ENCODE measurements at places on chromosomes 7 and 10.

DNA sequence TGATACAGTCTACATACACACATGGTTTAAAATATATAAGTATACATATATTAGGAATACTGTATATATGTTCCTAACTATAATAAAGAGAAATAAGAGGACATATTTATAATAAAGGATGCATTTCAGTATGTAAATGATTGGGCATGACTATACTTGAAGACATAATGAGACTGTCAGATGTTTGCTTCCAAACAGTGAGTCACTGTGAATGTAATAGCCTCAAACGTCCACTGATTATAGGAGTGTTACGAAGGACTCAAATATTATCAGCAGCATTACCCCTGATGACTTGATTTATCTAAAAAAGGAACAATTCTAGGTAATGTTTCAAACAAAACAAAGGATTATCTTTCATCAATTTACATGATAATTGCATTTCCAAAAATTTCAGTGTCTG, 39.9 kb upstream of the NRBF2 start:
- DNase-seq = no peak

- no peak for DNase-seq
Observed at GRCh38 chr10:20993389-20993788, 96.3 kb upstream of the NEBL start.

DNA sequence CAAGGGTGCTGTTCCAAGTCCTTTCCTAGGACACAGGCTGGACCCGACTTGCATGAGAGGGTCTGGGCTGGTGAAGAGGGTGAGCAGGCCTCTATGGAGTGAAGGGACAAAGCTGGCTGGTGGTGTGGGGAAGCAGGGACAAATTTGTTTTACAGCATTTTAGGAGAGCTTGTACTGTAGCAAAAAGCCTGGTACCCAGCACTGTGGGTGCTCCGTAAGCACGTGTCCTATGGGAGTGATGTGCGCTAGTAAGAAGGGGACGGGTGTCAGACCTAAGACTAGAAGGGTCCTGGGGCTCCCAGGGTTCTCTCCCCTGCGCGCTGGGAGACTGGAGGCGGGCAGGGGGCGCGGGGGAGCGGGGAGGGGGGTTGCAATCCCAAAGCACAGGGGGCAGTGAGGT, 391 bp downstream of the NOBOX start:
- no peak for DNase-seq

DNA sequence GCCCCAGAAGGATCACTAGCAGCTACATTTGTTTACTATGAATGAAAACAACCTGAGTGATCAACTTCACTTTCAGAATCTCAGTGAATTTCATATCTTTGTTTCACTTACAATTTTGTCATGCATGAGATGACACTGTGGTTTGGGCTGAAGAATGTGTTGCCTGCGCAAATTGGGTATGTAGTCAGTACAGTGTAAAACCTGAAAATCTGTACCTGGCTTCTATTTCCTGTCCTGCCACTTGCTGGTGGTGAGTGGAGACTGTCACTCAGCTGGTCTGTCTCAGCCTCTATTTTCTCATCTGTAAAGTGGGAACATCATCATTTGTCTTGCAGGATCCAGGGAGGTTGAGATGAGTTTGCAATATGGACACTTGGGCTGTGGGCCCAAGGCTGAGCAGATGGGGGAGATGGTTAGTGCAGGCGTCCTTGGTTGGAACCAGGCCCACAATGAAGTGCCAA, 118.0 kb downstream of the WDFY4 start:
- DNase-seq = no peak

- DNase-seq = no peak
Observed at GRCh38 chr7:11668727-11669126, 163.3 kb downstream of the THSD7A start.

DNA sequence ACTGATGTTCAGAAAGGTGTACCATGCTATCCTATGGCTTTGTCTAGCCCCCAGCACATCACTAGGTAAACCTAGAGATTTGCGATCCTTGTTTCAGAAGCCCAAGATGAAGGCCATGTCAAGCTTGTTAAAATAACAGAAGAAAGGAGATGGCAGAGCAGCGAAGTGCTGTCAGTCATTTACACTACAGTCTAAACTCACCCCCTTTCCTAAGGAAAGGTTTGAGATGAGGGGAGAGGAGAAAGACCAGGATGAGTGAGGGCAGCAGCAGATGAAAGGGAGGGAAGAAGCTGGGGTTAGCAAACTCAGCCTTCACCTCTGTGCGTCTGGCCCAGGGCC, 74.8 kb downstream of the PROSER2 start:
- no peak for DNase-seq

GRCh38 chr10:2094171-2094570, 356.8 kb upstream of the ADARB2 start:
- DNase-seq = no peak

DNA sequence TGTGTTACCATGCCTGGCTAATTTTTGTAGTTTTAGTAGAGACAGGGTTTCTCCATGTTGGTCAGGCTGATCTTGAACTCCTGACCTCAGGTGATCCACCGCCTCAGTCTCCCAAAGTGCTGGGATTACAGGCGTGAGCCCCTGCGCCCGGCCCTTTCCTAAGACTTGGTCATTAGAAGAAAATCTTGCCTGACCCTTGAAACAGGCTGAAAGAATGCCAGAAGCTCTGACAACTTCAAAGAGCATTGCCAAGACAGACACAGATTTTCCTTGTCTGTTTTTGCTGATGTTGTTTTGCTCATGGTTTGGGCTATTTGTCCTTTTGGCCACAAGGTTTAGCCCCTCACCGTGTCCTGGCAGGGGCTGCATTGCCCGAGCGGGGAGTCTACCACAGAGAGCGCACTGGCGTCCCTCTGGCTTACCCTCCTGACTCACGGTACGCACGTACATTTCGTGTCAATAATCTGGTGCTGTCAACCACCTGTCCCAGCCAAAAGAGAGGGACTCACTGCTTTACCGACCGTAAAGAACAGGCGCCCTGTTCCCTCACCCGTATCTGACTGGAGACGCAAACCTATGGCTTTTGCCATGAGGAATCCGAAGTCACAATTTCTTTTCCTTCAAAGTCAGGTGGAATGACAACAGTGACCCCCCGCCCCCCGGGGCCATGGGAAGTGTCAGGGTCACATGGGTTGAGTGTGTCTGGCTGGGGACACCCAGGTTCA, 10.1 kb upstream of the INPP5A start:
- DNase-seq = no peak

DNA sequence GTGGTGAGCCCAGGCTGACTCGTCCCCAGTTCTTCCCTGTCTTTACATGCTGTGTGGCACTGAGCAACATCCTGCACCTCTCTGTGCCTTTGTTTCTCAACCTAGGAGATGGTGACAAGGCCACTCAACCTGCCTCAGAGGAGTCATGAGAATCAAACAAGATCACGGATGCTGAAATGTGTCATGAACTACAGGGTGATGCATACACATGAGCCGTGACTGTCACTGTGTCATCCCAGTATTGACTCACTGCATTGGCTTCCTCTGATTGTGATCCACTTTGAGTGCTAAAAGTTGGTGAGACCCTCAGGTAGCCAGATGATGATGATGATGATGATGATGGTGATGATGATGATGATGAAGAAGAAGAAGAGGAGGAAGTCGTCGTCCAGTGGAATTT, 11.5 kb downstream of the C10orf71 start:
- DNase-seq = no peak

- peak; percentile 71 for DNase-seq
Observed at GRCh38 chr10:7121154-7121797, 289.6 kb downstream of the SFMBT2 start.

GRCh38 chr7:15764851-15765382, 78.4 kb upstream of the MEOX2 start:
- DNase-seq = no peak

- no peak for DNase-seq
Observed at GRCh38 chr10:70286616-70287015, 2.8 kb upstream of the NPFFR1 start.

GRCh38 chr7:36396150-36396549, 6.5 kb downstream of the ANLN start:
- DNase-seq = no peak

GRCh38 chr10:9243941-9244411, 1189.5 kb downstream of the GATA3 start:
- DNase-seq = no peak

Measured in activated naive CD8-positive, alpha-beta T cell treated with anti-CD3 and anti-CD28 coated beads, Interleukin-2, amount 10 ng/mL, durations not matched to agents 7 days and 5 days (primary cell).